GM19239 (cell line): ENCODE measurements at places on chromosomes 4 and X.

- DNase-seq, result no peak
Observed at GRCh38 chr4:98786866-98787265, 128.5 kb upstream of the TSPAN5 start.

DNA sequence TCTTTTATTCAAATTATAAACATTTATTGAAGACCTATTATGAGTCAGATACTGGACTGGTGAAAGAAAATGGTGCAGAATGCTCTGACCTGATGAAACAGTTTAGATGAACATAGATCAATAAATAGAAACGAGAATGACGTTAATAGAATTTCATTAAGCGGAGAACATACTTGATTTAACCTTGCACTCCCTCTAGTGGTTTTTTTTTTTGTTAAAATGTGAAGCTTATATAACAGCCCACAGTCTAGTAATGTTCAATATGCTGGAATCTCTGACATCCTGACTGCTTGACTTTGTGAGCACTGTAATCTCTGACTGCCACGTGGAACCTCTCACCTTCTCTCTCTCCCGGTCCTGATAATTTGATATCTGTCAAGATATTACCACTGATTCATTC is 32.3 kb downstream of the HDAC8 start:
- DNase-seq, result no peak

DNA sequence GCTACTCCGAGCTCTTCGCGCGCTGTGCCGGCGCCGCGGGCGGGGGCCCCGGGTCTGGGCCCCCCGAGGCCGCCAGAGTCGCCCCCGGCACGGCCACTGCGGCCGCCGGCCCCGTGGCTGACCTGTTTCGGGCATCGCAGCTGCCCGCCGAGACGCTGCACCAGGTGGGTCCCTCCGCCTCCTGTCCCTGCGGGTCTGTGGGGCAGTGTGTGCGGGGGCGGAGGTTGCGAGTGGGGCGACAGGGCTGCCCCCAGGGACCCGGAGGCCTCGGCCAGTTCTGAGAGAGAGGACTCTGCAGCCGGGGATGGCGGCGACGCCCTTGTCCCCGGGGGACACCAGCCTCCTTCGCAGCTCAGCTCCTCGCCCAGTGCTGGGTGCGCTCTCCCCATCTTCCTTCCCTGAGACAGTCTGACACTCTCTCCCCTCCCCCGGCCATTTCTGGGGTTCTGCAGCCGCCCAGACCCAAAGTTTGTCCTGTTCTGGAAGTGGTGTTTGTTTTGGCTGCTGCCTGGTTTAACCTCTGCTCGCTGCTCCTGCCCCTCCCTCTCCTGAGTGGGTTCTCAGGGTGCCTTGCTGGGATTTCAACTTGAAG is 609 bp downstream of the REPS2 start:
- DNase-seq, result no peak

- DNase-seq, result no peak
Observed at GRCh38 chr4:185411849-185412248, 13.9 kb downstream of the UFSP2 start.

GRCh38 chr4:148044089-148044911 is 312.4 kb downstream of the ARHGAP10 start:
- DNase-seq, result no peak

- no peak for DNase-seq
Observed at GRCh38 chrX:47802589-47802988, 34.1 kb upstream of the ZNF81 start.

DNA sequence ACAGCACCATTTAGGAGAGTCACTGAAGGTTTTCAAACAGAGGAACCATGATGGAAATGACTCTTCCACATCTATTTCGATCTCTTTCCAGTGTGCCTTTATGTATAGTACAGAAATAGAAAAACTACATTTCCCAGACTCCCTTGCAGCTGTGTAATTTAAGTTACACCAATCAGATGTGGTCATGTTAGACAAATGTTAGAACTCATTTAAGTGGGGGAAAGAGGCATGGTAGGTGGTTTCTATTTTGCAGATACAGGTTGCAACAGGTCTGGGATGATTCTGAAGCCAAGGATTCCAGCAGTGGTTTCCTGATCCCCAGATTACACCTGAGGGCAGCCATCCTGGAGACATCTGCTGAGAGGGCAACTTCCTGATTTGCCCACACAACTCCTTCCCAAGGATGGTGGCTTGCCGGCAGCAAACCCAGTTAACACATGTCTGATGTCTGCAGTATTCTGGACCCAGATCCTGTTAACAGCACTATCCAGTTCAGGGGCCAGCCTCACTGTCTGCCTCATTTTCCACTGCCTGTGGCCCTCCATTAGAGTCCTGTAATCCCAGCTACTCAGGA is 38.7 kb upstream of the PDK3 start:
- DNase-seq, result no peak

GRCh38 chr4:64784125-64784524 is 374.9 kb upstream of the TECRL start:
- DNase-seq, result no peak

DNA sequence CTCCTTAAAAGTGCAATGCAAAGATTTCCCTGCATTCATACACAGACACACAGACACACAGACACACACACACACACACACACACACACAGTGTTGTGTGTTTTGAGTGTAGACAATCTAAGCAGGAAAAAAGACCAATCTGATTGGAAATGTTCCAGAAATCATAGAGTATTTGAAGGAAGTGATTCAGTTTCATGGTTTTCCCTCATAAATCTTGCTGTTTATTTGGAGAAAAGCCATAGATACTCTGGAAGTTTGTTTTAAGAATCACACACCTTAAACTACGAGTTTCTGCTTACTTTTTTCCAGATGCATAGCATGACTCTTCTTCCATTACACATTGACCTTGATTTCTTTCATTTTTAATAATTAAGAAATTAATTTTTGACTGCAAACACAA is 298.5 kb upstream of the BMP3 start:
- no peak for DNase-seq

GRCh38 chr4:95415346-95415771 is 133.4 kb downstream of the UNC5C start:
- no peak for DNase-seq

DNA sequence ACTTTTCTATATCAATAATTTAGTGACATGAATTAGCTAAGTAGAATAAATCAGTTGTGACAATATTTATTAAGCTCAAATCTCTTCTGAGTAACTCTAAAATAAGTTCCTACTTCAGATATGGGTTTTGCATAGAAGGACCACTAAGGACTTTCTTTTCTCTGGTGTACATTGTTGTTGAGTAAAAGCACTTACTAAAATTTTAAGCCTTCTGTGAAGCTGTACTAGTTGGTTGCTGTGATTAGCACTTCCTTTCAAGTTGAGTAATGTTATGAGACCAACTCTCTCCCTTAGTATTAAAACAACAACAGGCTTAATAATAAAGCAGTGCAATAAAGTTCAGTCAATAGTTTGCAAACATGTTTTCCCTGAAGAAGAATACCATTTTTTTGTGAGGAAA is 667.4 kb upstream of the NDST4 start:
- DNase-seq, result no peak

- no peak for DNase-seq
Observed at GRCh38 chr4:48078862-48079655, 55.0 kb downstream of the TXK start.

DNA sequence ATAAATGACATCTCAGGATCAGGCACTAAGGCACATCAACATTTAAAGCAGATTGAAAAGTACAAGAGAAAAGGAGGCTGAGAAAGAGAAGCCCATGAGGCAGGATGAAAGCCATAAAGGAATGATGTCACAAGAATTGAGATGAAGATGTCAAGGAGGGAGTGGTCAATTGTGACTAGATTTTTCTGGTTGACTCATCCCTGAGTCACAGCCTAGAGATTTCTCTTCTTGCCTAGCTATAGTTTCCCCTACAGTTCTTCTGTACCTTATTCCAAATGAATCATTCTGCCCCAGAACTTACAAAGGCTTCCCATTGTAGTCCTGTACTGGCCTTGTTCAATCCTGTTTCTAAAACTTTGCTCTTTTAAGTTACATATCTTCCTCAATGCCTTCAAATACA is 3.4 kb upstream of the USP53 start:
- no peak for DNase-seq

DNA sequence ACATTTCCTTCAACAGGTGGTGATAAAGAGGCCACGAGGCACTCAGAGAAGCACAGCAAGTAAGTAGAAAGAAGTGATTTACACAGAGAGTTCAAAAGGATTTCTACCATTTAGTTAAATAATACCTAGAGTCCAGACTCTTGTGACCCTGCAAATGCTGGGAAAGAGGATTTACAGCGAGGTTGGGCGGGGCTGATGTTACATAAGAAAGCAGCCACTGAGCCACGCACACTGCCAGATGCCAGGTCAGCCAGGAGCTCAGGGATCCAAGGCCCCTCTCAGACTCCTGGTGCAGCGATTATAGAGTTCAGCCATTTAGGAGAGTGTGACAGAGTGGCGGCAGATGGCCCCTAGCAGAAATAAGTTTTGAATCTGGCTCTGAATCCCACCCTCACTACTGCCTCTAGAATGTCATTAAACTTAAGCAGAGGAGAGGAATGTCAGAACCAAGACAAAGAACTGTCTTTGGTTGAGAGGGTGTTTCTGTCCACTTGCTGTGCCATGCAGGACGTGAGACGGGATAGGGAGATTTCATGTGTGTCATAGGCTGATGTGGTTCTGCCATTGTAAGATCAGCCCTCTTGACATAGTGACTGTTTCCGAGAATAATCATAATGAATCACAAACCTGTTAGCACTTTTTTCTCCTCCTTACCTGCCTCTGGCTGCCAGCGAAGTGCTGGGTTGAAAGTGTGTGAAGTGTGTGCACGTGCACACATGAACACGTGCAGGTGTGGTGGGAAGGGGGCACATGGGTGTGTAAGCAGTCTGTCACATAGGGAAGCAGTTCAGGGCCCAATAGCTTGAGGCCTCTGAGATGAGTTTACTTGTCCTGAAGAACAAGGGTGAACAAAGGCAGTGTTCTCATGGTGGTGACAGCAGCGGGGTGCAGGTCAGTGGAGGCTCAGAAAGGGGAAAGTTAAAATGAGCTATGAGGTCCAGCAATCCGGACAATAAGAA is 50.1 kb downstream of the MFAP3L start:
- DNase-seq, result no peak

DNA sequence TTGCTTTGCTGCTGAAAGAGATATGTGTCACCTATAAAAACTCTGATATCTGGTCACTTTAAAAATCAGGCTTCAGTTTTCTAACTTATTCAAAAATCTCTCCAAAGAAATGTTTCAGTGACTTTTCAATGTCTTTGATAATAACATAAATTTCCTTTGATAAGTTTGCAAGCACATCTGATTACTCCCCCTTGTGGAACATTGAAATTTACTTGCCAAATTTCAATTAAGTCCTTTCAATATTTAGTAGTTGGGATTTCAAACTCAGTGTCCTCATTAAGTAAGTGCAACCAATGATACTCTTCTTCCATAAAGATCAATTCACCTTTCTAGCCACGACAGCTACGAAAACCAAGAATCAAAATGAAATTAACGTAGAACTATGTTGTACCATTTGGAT is 151.3 kb upstream of the FAM47C start:
- DNase-seq, result no peak

GRCh38 chr4:56654238-56654632 is 26.9 kb downstream of the HOPX start:
- DNase-seq, result no peak

DNA sequence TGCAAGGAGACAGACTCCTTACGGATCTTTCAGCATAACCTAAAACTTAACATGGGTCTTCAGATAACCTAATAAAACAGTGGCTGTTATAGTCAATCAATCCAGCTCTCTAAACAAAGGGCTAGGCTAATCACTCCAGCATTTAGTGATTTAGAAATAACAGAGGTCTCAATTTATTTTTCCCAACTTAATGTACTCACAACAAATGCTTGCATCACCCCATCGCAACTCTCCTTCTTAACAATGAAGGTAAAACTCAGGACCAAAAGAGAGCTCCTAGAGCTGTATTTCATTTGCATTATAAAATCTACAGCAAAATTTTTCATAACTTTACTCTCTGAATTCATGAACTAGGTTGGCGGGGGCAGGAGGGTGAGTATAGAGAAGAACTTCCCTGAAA is 1.1 kb downstream of the LIN54 start:
- DNase-seq, result no peak

GRCh38 chr4:40401631-40402030 is 66.5 kb downstream of the CHRNA9 start:
- DNase-seq, result no peak

DNA sequence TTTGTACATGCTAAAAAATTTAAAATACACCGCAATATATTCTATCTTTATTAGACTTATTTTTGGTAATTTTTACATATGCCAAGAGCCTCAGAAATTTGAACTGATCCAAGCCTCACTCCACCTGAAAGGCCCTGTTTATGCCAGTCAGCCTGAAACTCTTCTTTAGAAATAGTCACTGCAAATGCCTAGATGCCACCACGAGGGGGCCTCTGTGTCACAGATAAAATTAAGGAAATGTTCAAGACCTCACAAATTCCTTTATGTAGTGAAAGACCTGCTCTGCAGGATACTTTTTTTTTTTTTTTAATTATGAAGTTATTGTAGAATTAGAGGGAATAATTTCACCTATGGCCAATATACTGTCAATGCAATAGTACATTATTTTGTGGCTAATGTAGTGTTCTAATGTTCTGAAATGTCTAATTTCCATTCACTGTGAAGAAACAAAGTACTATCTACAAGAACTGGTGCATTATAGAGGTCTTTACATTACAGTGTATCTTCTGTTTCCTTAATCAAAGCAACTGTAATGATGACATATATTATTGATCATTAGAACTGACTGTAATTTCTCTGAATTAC is 69.8 kb downstream of the DTHD1 start:
- DNase-seq, result peak; percentile 26

DNA sequence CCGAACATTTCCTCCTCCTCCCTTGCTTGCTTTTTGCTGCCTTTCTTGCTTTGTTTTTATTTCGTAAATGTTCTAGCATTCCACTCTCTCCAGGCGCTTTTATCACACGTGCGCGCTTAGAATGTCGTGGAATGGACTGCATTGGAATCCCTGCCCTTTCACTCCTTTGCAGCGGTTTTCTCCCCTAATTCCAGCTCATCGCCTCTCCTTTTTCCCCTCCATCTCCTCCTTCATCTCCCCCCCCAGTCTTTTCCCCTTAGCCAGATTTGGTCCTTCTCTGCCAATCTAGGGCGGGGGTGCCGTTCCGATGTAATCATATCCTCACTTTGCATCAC is 579 bp downstream of the OGT start:
- no peak for DNase-seq

- DNase-seq, result no peak
Observed at GRCh38 chrX:51158231-51158630, 174.4 kb upstream of the NUDT10 start.

- peak; percentile 18 for DNase-seq
Observed at GRCh38 chr4:26372525-26373172, 51.8 kb downstream of the RBPJ start.

GRCh38 chr4:189204616-189205015 is 736.1 kb upstream of the FRG1 start:
- DNase-seq, result no peak

DNA sequence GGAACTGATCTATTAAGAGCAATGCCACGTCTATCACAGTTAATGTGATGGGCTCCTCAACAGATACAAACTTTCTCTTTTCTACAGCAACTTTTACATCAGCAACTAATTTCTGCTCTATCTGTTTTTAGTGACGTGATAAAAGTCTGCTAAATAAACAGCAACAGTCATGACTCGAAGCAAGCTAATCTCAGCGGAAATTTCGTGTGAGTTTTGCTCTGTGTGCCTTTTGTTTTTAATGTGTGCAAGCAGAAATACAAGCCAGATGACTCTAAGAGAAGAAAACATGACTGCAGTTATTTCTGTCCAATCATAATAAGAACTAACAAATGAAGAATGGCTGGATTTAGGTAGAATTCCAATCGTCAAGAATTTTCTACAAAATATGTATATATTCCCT is 214.3 kb downstream of the LDB2 start:
- DNase-seq, result no peak
